ENCODE measurements at places on chromosomes 7 and 10.

DNA sequence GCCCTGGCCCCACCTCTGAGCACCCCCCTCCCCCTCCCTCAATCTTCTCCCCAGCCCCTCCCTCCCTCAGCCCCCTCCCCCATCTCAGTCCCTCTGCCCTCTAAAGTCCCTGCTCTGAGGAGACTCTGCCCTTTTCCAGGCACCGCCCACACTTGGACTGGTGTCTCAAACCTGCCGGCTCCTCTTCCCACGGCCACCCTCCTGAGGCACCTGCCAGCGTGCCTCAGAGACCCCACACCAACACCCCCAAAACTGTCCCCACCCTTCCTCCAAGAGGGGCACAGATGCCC is 34.6 kb upstream of the HSPB1 start:
- no peak for DNase-seq

DNA sequence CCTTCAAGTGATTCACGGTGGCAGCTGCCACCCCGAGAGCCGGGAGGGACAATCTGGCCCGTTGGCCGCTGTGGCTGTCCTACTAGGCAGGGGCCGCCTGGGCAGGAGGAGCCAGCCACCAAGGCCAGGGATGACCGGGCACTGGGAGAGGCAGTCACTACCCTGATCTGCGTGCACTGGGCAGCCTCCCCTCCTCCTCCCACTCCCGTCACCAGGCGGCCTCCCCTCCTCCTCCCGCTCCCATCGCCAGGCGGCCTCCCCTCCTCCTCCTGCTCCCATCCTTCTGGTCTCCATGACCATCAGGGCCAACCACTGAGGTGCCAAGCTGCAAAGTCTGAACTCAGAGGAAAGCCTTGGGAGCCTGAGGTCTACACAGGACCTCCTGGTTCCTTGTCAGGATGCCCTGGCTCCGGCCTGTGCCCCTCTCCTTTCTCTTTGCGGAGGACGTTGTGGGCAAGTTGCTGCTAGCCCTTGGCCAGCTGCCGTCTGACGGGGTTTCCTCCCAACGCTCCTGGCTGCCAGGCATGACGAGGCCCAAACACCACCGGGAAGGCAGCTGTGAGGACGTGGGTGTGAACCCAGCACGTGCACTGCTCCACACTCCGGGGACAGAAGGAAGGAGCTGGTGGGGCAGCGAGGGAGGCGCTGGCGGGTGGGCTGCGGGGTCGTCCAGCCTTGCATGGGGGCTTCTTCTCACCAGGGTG is 131.1 kb downstream of the WDR37 start:
- no peak for DNase-seq

GRCh38 chr10:63137306-63137705 is 4.2 kb downstream of the NRBF2 start:
- no peak for DNase-seq

GRCh38 chr10:12848439-12849173 is 152.9 kb downstream of the CCDC3 start:
- DNase-seq = no peak

- no peak for DNase-seq
Measured at GRCh38 chr10:12807096-12807755, 194.3 kb downstream of the CCDC3 start.

DNA sequence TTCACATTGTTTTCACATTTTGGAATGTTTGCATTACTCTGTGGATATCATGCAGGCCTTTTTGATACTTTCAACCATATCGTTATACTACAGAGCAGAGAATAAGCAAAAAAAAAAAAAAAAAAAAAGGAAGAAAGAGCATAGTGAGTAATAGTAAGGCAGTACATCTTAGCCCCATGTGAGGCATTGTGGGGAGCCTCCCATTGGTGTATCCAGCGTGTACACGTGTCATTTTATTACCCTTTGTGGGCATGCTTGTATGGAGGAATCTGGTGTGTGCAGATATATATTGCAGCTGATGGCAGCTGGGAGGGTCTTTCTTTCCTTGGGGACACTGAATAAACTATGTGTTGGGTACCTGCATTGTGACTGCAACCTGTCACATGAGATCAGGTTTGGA is 19.6 kb downstream of the R3HCC1L start:
- DNase-seq = no peak

GRCh38 chr10:72338180-72338579 is 16.5 kb downstream of the DNAJB12 start:
- DNase-seq = no peak

DNA sequence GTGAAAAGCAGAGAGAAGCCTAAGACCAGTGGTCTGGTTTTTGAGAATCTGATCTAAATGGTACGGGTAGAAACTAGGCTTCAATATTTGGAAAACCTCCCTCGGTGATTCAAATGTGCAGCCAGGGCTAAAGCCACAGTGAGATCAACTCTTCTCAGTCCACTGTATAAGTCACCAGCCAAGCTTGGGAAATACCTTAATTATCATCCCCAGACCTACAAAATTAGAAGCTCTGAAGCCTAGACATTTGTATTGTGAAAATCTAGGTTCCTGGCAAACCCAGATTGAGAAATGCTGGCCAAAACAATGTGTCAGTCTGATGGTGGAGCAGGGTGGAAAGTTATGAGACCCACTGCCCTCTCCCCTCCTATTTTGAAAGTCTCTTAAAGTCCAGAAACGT is 131.7 kb downstream of the DGKI start:
- no peak for DNase-seq

DNA sequence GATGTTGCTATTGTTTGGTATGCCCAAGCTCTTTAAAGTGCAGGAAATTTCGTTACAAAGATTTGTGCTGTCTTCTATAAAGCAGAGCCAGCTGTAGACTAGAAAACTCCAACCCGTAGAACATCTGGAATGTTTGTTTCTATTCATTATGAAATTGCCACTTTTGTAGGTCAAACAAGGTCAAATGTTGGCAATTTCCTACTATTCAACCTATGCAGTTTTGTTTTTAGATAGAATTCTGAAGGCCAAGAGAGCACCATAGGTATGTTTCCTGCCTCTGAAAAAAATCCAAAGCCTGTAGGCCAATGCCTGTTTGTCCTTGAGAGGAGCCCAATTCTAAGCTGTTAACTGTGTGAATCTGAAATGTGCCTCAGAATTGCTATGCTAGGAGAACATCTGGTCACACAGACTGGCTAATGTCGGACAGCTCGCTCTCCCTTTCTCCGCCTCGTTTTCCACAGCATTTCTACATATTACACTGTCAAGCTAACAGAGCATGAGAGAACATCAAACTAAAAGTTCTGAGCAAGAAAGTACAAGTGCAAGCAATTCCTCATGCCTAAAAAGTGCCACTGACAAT is 267.2 kb upstream of the LRGUK start:
- no peak for DNase-seq

DNA sequence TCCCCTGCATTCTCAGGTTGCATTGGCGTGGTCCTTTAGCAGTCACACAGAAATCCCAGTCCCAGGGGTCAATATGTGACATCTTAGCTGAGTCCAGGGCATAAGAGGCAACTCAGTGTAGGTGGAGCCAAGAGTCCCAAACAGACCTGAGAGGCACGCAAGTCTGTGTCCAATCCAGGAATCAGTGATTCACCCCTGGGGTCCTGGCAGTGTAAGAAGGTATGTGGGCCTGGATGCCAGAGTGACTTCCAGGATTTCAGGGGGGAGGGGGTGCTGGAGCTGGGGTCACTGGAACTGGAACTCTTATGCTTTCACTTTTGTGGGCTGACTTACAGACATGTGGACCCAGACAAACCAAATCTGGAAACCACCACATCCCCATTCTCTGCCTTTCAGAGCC is 26.8 kb downstream of the FRMPD2 start:
- no peak for DNase-seq

- DNase-seq = peak; percentile 75
Measured at GRCh38 chr10:118720685-118721538, 33.9 kb downstream of the CACUL1 start.

DNA sequence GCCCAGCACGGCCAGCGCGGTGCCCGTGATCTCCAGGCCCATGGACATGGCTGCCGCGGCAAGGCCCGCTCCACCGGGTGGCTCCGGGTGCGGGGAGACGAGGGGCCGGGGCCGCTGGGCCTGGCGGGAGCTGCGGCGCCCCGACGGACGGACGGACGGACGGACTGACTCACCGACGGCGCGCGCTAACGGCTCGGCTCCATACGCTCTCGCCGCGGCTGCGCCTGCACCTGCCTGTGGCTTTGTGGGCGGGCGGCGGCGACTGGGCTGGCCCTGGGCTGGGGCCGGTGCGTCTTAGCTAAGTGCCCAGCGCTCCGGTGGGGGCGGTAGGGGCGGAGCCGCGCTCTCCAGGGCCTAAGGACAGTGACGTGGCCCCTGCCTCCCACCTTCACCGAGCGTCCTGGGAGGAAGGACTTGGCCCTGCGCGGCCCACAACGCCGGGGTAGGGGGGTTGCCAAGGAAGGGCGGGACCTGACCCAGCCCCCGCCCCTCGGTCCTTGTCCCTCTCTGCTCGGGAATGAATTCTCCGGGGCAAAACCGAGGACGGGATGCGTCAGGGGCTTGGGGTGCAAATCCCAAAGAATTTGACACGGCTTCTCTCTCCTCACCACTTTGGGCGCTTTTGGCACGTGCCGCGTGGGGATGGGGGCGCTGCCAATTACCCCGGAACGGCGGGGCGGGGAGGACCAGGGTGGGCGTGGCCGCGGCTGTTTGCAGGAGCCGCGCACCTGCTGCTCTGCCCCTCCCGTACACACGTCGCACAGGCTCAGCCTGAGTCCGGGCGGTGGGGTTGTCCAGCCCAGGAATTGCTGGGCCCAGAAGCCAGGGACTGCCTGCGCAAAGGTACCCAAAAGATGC is at the start of gene CLDN3:
Gene CLDN3, minus strand, starts transcription at position 269 of the 858 bp plus-strand sequence. Its CDS starts 221 bp downstream, at position 48.
- no peak for DNase-seq

DNA sequence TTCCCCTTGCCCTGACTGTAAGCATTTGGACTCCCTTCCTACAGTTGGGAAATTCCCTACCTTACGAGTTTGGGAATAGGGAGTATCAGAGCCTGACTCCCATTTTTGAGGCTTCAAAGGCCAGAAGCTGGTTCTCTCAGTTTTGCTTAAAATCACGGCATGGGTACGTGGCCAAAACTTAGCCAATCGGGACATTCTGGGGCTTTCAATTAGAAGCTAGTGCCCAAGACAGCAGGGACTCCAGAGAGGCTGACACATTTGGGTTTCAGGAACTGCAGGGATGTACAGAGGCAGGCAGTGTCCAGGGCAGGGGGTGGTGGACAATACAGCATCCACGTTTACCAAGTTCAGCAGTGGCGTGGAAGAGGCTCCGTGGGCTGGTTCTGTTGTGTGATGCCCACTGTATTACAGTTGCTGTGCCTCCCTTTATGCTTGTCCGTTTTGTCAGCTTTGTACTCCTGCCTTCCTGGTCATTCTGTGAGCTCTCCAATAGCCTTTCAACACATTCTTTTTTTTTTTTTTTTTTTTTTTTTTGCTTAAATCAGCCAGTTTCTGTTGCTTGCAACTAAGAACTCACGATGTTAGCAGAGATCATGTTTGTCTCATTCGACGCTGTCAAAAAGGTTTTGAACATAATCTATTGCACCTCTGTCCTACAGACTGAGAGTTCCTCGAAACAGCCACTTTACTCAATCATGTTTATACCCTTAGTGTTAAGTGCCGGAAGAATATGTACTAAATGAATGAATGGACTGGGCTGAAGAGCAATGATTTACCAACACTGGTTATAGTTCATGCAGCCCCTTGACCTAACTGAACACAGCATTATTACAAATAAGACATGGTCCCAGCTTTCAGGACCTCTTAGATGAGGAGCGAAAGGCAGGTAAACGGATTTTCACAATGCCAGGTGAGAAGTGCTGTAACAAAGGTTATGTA is 1.1 kb downstream of the GGCT start:
- no peak for DNase-seq

- DNase-seq = no peak
Measured at GRCh38 chr10:124244256-124244877, 151.0 kb upstream of the CHST15 start.

GRCh38 chr10:118310822-118311221 is 31.3 kb downstream of the FAM204A start:
- no peak for DNase-seq

DNA sequence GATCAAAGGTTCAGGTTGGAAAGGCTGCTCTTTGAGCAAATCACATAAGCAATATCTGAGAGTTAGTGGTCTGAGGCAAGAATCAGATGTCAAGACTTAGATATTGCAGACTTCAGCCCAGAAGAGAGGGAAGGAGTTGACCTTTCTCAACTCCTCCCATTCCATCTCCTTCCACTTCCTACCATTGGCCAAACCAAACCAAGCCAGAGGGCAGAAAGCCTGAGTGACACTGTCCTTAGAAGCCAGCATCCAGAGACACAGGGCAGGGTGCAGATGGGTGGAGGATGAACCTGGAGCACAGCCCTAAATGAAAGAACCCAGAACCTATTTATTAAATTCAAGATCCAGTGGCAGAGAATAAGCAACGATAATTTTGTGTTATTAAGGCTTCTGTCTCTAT is 180.5 kb downstream of the HIBADH start:
- DNase-seq = no peak

GRCh38 chr7:36076074-36076473 is 77.0 kb upstream of the EEPD1 start:
- no peak for DNase-seq

DNA sequence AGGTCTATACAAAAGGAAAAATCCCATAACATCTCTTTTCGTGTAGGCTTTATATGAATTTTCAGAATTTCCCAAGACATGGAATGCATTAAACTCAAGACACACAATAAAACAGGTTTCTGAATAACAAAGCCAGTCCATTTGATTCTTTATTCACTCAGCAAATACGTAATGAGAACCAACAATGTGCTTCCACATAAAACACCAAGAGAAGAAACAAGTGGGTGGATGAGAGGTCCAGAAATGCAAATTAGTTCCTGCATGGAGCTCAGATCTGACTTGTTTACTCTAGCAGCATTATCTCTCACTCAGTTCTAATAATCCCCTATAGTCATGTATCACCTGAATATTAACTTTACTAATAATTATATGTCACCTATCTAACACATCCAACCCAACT is 249.5 kb downstream of the LRRTM3 start:
- no peak for DNase-seq

DNA sequence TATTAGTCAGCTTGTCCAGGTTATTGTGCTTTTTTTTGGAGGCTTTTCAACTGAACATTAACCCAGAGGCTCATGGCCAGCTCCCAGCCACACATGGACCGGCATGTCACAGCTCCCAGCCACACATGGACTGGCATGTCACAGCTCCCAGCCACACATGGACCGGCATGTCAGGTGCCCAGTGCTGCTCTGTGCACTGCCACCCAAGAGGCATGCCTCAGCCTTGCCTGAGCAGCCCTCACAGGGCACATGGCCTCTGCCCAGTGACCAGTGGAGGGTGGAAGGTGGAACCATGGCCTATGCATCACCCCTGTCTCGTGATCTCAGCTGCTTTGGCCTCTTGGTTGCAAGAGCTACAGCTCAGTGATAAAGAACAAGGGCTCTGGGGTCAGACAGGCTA is 119.8 kb downstream of the OAT start:
- DNase-seq = no peak

- DNase-seq = no peak
Measured at GRCh38 chr7:78912781-78913180, 540.7 kb downstream of the MAGI2 start.

- DNase-seq = no peak
Measured at GRCh38 chr7:6121141-6121540, 90.0 kb downstream of the ANKRD61 start.

Measured in hematopoietic multipotent progenitor cell treated with erythropoietin and hydrocortisone succinate and interleukin-3 and kit ligand, for 8 days (in vitro differentiated cells).